Fibroblast of upper back skin (primary cell): ENCODE measurements at places on chromosomes 2 and 18.

GRCh38 chr18:77009675-77010074 is 122.9 kb downstream of the MBP start:
- DNase-seq = no peak

DNA sequence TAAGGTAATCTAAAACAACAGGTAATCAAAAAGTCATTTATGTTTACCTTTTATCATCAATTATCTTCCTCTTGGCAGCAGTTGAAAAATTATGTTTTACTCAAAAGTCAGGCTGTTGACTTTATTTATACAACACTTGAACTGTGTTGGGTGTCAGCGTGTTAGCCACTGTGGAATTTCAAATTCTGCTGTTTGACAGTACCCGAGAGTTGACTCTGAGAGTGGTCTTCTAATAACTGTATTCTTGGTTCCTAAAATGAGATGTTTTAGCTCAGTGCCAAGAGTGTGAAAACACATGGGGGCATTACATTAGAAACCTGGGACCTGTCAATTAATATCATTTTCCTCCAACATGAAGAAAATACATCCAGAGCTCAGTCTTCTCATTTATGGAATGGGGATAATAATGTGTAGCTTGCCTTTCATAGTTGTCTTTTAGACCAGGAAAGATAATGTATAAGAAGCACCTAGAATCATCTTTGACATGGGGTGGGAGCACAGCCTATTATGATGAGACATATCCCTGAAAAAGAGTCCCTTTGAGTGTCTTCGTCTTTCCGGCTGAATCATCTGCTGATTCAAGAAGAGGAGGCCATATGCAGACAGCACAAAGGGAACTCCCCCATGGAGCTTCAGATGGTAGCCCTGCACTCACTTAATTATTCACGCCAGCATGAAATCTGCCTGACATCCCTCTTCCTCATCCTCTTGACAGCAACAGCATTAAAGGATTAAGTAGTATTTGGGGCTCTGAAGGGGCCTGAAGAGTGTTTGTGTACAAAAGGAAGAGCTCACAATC is 89.1 kb downstream of the AFF3 start:
- DNase-seq = no peak

GRCh38 chr2:41498781-41499180 is 549.0 kb upstream of the PKDCC start:
- DNase-seq = no peak

GRCh38 chr2:26243470-26244308 is 743 bp downstream of the HADHA start:
- no peak for DNase-seq

DNA sequence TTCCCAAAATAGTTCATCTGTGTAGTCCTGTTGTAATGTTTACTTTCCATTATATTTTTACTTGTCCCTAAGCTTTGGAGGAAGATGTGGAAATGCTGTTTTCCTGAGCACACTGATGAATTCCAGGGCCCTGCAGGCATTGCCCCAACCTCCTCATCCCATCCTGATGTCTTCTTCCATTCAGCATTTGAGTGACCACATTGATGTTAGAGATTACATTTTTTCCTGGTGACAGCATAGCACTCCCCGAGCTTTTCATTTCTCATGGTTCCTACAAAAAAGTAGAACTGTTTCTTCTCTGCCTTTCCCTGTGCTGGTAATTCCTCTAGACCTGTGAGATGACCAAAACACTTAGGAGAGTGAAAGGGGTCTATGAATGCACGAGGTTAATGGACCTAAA is 4.8 kb downstream of the IL36A start:
- DNase-seq = peak; percentile 4

DNA sequence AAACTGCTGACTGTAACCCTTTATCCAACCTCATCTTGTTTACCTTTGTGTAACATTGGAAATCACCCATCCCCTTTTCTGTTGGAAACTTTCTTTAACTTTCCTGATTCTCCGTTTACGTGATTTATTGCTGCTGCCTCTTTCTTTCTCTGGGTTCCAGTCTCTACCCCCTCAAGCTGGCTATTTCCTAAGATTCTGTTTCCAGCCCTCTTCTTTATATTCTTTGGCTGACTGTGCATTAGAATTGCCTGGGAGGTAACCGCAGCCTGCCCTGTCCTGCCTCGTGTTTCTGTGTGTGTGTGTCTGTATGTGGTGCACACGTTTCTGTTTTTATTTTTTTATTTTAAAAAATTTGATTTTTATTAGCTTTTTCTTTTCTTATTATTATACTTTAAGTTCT is 229.2 kb downstream of the PLCL1 start:
- DNase-seq = no peak

GRCh38 chr2:97713296-97714083 is at the start of gene ZAP70:
ZAP70 (plus strand) TSS chr2:97713576; CDS start chr2:97724037, 10,461 bp downstream.
- no peak for DNase-seq

DNA sequence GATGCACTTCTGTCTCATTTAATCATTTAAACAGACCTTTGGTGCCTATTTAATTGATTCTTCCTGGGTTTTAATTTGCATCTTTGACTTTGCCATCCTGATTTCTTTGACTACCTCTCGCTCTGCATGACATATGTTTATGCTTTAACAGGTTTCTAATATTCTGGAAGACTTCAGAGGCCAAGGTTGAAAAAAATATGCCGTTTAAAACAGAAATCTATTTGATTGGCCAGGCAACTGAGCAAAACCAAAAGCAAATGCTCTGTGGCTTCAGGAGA is 303.4 kb downstream of the IRS1 start:
- DNase-seq = no peak

GRCh38 chr18:79046522-79046921 is 22.7 kb upstream of the ATP9B start:
- no peak for DNase-seq

DNA sequence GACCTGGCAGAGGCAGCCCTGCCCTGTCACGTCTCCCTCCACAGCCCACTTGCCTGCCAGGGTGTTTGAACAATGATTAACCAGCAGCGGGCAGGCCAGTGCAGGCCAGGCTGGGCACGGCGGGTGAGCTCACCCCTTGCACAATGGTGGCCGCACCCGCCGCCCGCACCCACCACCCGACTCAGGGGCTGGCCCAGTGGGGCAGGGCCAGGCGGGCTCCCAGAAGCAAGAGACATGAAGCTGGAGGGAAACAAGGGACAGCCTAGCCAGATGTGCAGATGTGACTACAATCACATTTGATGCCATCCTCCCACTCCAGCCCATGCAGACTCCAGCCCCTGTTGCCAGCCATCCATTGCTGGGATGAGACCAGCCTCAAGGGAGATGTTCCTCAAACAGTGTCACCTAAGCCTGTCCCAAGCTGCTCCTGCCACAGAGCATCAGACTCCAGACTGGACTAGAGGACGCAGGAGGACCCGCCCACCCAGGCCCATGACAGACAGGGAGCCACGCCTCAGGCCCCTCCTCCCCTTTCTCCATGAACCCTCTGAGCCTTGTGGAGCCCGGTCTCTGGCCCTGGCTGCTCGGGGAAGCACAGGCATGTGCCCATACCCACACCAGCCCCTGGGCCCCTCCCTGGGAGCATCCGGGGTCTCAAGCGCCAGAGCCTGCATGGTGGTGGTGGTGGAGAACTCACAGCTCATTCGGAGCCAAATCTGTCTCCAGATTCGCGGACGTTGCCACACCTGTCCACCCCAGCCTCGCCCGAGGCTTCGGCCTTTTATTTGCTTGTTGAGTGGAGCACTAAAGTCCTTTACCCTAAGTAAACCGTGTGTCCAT is 45.0 kb downstream of the SDC1 start:
- DNase-seq = no peak

DNA sequence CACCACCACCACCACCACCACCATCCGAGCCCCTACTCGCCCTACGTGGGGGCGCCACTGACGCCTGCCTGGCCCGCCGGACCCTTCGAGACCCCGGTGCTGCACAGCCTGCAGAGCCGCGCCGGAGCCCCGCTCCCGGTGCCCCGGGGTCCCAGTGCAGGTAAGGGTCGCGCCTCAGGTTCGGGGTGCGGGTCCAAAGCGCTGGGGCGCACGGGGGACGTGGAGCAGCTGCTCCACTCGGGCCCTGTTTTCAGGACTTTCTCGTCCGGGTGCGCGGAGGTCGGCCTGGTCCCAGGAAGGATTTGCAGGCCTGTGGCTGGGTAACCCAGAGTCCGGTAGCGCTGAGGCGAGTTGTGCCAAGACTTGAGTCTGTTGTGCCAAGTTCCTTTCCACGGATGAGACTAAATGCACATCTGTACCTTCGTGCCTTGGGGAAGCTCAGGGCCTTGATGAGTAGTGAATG is 2.8 kb downstream of the GATA6 start:
- DNase-seq = no peak

DNA sequence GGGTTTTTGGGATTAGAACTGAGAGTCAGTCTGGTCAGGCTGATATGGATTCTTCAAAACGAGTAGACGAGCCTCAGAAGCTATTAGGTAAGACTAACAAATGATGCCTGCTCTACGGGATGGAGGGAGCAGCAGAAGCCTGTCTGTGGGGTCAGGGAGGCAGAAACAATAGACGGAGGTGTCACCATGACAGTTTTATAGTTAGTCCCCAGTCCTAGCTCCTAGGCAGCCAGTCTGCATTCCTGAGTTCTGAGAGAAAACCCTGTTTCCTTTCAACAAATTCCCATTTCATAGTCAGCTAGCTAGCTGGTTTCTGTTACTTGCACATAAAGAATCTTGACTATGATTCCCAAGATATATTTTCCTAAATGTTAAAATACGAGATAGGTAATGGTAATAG is 542.1 kb downstream of the PID1 start:
- DNase-seq = peak; percentile 30

DNA sequence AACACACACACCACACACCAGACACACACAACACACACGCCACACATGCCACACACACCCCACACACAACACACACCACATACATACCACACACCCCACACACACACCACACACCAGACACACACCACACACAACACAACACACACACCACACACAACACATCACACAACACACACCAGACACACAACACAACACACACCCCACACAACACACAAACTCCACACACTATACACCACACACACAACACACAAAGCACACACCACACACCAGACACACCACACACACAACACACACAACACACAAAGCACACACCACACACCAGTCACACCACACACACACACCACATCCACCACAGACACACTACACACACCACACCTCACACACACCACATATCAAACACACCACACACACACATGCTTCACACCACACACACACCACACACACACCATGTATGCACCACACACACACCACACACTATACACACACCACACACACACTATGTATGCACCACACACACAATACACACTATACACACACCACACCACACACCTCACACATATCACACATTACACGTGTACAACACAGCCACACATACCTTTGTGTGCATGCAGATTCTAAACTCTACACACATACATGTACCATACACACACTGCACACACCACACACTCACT is 72.2 kb downstream of the TMEM18 start:
- no peak for DNase-seq

GRCh38 chr18:58592223-58593214 is 36.4 kb downstream of the ALPK2 start:
- no peak for DNase-seq

DNA sequence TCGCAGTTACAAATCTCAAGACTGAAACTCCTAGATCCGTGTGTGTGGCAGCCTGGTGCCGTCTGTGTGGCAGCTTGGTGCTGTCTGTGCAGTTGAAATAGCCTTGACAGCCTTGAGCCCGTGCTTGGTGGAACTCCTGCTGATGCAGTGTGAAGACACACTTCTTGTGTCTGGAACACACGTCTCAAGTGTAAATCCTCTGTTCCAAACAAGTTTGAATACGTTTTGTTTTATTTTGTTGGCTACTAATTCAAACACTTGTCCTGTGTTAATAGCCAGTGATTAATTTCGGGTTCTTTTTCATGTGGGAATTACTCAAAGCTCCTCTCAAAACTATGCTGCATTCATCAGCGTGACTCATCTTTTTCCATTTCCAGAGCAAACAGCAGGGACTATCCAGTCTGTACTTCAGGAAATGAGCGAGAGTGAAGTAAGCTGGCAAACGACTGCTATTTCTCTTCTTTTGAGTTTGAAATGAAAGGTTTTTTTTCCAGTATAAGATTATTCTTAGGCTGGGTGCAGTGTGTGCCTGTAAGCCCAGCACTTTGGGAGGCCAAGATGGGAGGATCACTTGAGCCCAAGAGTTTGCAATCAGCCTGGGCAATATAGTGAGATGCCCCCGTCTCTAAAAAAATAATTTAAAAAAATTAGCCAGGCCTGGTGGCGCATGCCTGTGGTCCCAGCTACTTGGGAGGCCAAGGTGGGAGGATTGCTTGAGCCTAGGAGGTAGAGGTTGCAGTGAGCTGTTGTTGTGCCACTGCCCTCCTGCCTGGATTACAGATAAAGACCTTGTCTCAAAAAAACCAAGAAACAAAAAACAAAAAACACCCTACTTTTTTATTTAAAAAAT is 152.9 kb downstream of the SPP2 start:
- peak; percentile 96 for DNase-seq

GRCh38 chr2:168431301-168432024 is 24.6 kb upstream of the CERS6 start:
- no peak for DNase-seq

DNA sequence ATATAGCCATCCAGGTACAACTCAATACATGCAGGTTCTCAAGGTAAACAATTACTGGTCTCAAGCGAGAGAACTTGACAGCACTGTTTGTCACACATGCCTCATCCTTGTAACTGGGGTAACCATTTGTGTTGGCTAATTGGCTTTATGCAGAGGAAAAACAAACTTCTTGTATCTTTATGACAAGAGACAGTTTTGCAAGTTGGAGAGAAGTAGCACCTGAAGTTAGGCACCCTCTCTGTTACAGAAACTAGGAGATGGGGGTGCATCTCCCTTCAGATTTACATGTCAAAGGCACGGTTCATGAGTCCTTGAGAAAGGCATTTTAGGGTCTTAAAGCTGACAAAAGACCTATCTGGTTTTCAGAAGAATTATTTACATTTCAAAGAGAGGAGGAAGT is 241.7 kb downstream of the CD226 start:
- no peak for DNase-seq

DNA sequence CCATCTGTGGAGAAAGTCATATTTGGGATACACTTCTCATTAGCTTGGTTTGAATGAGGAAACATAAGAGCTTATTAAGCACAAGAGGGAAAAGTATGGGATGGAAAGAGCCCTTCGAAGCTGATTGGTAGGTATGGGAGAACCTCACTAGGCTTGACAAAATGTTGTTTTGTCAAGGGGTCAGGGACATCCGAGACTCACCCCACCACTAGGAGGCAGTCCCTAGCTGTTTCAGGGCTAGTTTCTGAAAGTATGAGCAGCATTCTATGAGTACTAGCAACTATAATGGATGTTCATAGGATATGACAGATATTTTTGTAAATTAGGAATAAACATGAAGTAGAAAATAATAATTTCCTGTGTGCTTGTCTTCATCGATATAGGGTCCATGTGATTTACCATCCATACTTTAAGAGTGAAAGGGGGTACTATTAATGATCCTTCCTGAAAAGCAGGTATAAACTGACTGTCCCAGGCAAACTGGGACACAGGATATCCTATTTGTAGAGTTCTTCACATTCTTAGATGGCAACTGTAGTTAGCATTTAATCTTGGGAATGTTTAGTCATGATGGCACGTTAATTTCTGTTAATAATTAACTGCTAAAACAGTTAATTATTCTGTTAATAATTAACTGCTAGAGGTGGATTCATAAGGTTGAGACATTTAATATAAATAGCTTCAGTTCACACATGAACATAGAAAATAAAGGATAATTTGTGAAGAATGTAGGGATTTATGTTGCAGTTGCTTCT is 28.4 kb downstream of the OTX1 start:
- no peak for DNase-seq

GRCh38 chr2:29879456-29879855 is 41.9 kb downstream of the ALK start:
- DNase-seq = no peak

- no peak for DNase-seq
These were observed 133.8 kb downstream of the NAPG start for GRCh38 chr18:10659594-10659993.

- DNase-seq = no peak
These were observed 4.0 kb downstream of the MYO5B start for GRCh38 chr18:50190926-50191325.
